ENCODE measurements at places on chromosomes 4 and X. TPM values are rescaled to one million over a fixed set of nuclear protein-coding genes. Genes with fewer than 3 reads are reported as not detected.

DNA sequence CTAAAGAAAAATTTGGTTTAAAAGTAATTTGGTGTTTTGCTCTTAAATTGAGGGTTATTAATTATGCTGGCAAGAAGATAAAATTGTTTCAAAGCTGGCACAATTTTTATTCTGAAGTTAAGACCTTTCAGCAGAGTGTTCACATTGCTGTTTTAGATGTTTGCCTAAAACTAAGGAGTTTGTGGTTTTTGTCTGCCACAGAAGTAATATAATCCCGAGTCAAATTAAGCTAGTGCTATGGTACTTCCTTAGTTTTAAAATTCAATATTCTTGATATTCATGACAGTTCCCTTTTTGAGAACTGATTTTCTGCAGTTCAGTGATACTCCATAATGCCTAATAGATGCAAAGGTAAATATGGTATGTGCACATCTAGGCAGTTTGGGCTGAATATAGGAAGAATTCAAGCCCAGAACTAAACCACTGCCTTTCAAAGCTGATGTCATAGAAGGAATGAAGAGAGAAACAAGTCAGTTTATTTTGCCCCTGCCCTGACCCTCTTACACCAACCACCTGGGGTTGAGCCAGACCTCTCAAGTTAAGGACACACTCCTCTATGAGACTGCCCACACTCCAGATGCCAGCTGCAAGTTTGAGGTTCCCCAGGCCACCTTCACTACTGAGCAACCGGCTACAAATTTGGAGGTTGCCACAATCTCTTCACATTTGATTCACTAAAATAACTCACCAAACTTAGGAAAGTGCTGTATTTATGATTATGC is 32.1 kb upstream of the VEGFC start:
- H3K4me3 ChIP-seq = no peak overlapping the region
- no peak overlapping the region for H3K27ac ChIP-seq
- no peak for DNase-seq
- peaks cover 1% of the 10 kb centered on the region for H3K36me3 ChIP-seq

Gene BMP2K
- polyA plus RNA-seq = 27.0 TPM

- H3K27me3 ChIP-seq = no peaks in the 10 kb centered on the region
- H3K27ac ChIP-seq = peak overlapping the region; percentile 19
- H3K4me3 ChIP-seq = no peak overlapping the region
These were observed 43.7 kb downstream of the BBS12 start for GRCh38 chr4:122775987-122776836.

Gene LPAR4
- not detected for polyA plus RNA-seq

DNA sequence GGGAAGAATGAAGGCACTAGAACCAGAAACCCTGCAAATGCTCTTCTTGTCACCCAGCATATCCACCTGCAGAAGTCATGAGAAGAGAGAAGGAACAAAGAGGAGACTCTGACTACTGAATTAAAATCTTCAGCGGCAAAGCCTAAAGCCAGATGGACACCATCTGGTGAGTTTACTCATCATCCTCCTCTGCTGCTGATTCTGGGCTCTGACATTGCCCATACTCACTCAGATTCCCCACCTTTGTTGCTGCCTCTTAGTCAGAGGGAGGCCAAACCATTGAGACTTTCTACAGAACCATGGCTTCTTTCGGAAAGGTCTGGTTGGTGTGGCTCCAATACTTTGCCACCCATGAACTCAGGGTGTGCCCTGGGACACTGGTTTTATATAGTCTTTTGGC is 181.7 kb downstream of the AR start:
- no peaks in the 10 kb centered on the region for H3K4me1 ChIP-seq
- no peaks in the 10 kb centered on the region for H3K27me3 ChIP-seq
- H3K27ac ChIP-seq = no peak overlapping the region
- no peaks in the 10 kb centered on the region for H3K36me3 ChIP-seq

Gene TIGD4
- 0.21 TPM for polyA plus RNA-seq

GRCh38 chr4:159735281-159736207 is 632.7 kb downstream of the RAPGEF2 start:
- DNase-seq = no peak
- H3K4me3 ChIP-seq = no peak overlapping the region
- H3K27ac ChIP-seq = no peak overlapping the region
- H3K36me3 ChIP-seq = no peaks in the 10 kb centered on the region
- no peaks in the 10 kb centered on the region for H3K27me3 ChIP-seq
